ENCODE measurements at places on chromosomes 5 and 9.

GRCh38 chr9:7234144-7234543, 476.4 kb downstream of the KDM4C start:
- no peaks in the 10 kb centered on the region for H3K36me3 ChIP-seq
- peak; percentile 21 for DNase-seq

DNA sequence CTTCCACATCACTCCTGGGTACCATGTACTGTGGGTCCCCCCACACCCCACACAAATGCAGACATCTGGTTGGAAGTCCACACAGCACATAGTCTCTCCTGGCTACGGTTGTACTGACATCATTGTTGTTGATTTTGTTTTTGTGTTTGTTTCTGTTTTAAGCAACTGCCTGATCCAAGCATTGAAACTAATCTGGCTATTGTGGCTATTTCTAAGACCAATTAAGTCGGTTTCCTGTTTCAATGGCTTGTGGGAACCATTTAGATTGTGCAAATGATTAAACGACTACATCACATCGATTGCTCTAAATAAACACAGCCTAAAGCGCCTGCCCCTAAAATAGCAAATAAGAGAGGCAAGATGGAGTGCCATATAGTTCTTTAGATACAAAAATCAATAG, 226.8 kb upstream of the IRX4 start:
- H3K4me1 ChIP-seq: no peaks in the 10 kb centered on the region
- no peak for DNase-seq
- H3K27ac ChIP-seq: no peak overlapping the region
- H3K27me3 ChIP-seq: no peaks in the 10 kb centered on the region
- H3K4me3 ChIP-seq: no peak overlapping the region
- H3K36me3 ChIP-seq: no peaks in the 10 kb centered on the region

- no peak overlapping the region for H3K27ac ChIP-seq
- H3K36me3 ChIP-seq: no peaks in the 10 kb centered on the region
- DNase-seq: no peak
- peaks cover 6% of the 10 kb centered on the region for H3K4me1 ChIP-seq
- no peak overlapping the region for H3K4me3 ChIP-seq
Observed at GRCh38 chr9:133490865-133491655, 12.2 kb upstream of the SLC2A6 start.

DNA sequence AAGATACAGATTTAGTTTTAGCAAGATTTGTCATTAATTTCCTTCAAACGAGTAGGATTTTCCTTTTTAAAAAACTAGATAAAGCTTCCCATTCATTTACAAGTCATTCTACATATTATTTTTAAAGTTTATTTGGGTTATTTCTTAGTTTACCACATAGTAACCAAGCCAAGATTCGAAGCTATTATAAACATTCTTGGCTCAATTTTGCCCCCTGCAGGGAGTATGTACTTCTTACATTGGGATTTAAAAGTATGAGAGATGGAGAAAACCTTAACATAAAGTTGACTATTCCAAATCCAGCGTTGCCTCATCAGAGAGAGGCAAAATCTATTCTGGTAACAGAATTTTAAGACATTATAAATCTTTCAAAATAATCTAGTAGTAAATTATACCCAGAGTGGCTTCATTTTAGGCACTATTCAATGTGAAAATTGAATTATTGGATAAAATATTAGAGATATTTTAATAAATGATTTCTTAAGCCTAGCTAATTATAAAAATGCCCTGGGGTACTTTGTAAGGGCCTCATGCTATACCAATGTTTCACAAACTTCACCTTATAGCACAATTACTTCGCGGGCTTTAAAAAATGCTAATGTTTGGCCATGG, 39.1 kb downstream of the FBN2 start:
- no peak overlapping the region for H3K4me3 ChIP-seq
- peak overlapping the region; percentile 84 for H3K27ac ChIP-seq
- peaks cover 92% of the 10 kb centered on the region for H3K4me1 ChIP-seq

GRCh38 chr9:347667-348292, 133.1 kb downstream of the DOCK8 start:
- H3K27me3 ChIP-seq: peaks cover 3% of the 10 kb centered on the region
- no peak overlapping the region for H3K27ac ChIP-seq
- no peak overlapping the region for H3K4me3 ChIP-seq
- DNase-seq: peak; percentile 71

GRCh38 chr9:117250610-117251215, 164.1 kb downstream of the ASTN2 start:
- H3K27ac ChIP-seq: no peak overlapping the region
- H3K36me3 ChIP-seq: no peaks in the 10 kb centered on the region
- no peak for DNase-seq
- no peaks in the 10 kb centered on the region for H3K4me1 ChIP-seq

DNA sequence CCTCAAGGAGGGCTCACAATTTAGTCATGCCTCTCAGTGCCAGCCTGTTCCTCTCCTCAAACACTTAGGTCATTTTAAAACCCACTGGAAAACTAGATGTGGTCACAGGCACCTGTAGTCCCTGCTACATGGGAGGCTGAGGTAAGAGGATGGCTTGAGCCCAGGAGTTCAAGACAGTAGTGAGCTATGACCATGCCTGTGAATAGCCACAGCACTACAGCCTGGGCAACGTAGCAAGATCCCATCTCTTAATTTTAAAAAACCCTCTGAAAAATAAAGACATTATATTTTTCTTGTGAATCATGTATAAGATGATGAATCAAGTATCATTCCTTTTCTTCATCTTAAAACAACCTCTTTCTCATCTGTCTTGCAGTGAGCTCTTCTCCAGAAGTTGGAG, 45.8 kb downstream of the KLF4 start:
- H3K36me3 ChIP-seq: no peaks in the 10 kb centered on the region
- no peak for DNase-seq
- no peaks in the 10 kb centered on the region for H3K4me1 ChIP-seq
- no peak overlapping the region for H3K4me3 ChIP-seq

DNA sequence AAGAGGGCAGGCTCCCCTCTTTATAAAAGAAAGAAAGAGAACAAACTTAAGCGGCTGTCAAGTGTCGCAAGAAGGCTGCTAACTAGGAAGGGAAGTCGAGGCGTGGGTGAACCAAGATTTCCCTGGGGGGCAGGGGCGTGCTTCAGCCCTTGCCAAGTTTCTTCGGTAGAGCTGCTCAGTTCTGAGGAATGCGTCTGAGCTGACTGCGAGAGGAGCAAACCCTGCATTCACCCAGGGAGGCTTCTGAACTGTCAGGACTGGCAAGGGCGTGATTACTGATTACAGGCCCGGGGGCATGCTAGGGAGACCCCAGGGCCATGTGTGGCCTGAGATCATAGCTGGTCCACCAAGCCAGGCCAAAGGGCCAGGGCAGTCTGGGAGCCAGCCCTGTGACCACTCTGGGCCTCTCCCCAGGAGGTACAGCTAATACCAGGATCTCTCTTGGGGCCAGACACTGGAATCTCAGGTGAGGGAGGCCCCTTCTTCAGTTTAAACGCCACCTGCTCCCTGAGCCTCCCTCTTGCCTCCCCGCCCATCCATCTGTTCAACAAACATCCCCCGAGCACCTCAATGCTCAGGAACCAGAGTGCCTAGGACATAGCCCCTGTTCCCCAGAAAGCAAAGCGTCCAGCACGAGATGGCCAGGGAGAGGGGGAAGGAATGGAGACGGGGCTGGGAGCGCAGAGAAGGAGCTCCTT, 30.9 kb downstream of the SARDH start:
- H3K4me3 ChIP-seq: no peak overlapping the region
- no peak for DNase-seq
- no peak overlapping the region for H3K27ac ChIP-seq
- no peaks in the 10 kb centered on the region for H3K36me3 ChIP-seq

GRCh38 chr5:154945695-154946301, 4.9 kb downstream of the MRPL22 start:
- no peaks in the 10 kb centered on the region for H3K36me3 ChIP-seq
- H3K4me1 ChIP-seq: peaks cover 6% of the 10 kb centered on the region
- H3K27me3 ChIP-seq: no peaks in the 10 kb centered on the region

GRCh38 chr5:60586307-60586901, 113.6 kb downstream of the DEPDC1B start:
- no peak overlapping the region for H3K27ac ChIP-seq
- no peak for DNase-seq
- no peaks in the 10 kb centered on the region for H3K36me3 ChIP-seq
- no peaks in the 10 kb centered on the region for H3K4me1 ChIP-seq
- no peak overlapping the region for H3K4me3 ChIP-seq

GRCh38 chr9:91243029-91243428, 118.7 kb downstream of the AUH start:
- no peaks in the 10 kb centered on the region for H3K27me3 ChIP-seq
- H3K27ac ChIP-seq: no peak overlapping the region
- no peaks in the 10 kb centered on the region for H3K36me3 ChIP-seq
- DNase-seq: no peak

GRCh38 chr5:59198365-59198764, 615.5 kb downstream of the RAB3C start:
- no peak for DNase-seq
- no peaks in the 10 kb centered on the region for H3K27me3 ChIP-seq
- no peaks in the 10 kb centered on the region for H3K36me3 ChIP-seq
- H3K4me1 ChIP-seq: no peaks in the 10 kb centered on the region

DNA sequence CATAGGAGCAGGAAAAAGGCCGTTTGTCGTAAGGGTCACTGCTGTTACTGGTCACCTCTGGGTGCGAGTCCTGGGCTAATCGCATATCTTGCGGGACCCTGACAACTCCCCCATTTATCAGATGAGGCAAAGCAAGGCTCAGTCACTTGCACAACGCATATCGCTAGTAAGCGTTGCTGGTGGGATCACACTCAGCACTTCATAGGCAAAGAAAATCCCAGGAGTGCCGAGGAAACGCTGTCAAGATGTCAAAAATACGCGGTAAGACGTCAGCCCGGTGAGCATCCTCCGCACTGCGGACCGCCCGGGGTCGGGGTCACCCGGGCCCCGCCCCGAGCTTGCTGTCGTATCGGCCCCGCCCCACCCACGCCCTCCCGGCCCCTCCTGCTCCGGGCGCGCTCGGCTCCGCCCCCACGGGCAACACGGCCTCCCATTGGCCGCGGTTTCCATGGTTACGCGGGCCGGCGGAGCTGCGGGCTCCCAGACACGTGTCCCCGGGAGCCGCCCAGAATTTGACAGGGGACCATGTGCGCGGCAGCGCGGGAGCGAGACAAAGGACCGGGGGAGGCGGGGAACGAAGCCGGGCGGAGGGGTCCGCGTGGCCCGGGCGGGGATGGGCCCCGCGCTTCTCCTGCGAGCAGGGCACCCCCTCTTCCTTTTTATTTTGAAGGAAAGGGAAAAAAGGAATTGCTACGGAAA, 80.2 kb upstream of the IER5L start:
- peaks cover 17% of the 10 kb centered on the region for H3K27me3 ChIP-seq
- no peaks in the 10 kb centered on the region for H3K36me3 ChIP-seq
- peak; percentile 97 for DNase-seq
- peaks cover 19% of the 10 kb centered on the region for H3K4me1 ChIP-seq
- no peak overlapping the region for H3K27ac ChIP-seq

DNA sequence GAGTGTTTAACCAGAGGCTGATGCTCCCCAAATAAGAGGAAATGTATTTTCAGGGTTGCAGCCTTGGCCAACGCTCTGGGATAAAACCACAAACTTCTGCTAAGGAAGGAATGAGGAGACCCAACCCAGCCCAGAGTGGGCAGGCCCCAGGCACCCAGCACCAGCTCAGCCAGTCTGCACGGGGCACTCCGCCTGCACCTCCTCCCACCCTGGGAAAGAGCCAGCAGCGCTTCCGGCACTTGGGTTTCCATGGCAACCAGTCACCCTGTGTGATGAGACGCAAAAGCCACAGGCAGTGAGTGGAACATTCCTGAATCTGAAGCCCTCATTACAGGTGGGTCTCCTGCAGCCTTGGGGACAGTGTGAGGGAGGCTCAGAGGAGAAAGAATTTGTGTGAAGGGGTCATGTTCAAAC, 85.2 kb upstream of the ZBTB43 start:
- peak; percentile 89 for DNase-seq
- H3K4me1 ChIP-seq: peaks cover 12% of the 10 kb centered on the region
- no peaks in the 10 kb centered on the region for H3K36me3 ChIP-seq
- peaks cover 37% of the 10 kb centered on the region for H3K27me3 ChIP-seq
- H3K4me3 ChIP-seq: no peak overlapping the region

GRCh38 chr5:82347201-82347865, 69.2 kb upstream of the RPS23 start:
- H3K4me1 ChIP-seq: peaks cover 28% of the 10 kb centered on the region
- H3K36me3 ChIP-seq: no peaks in the 10 kb centered on the region
- H3K27me3 ChIP-seq: no peaks in the 10 kb centered on the region

DNA sequence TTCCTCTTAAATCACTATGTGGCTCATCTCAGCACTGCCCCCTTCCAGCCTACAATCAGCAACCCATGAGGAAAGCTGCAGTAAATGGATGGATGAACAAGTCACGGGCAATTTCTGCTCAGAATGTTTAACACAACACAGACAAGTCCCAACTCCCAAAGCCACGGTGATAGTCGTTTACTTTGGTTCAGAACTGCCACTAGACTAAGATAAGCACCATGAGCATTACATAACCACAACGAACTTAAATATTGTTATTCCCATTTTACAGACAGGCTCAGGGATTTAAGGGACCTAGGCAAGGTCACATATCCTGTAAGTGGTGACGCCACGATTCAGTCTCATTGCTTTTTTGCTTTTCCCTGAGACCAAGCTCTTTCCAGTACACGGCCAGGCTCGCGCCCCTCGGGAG, 2.0 kb upstream of the SMIM27 start:
- peaks cover 7% of the 10 kb centered on the region for H3K4me1 ChIP-seq
- peak overlapping the region; percentile 82 for H3K4me3 ChIP-seq
- DNase-seq: peak; percentile 35
- H3K36me3 ChIP-seq: no peaks in the 10 kb centered on the region

DNA sequence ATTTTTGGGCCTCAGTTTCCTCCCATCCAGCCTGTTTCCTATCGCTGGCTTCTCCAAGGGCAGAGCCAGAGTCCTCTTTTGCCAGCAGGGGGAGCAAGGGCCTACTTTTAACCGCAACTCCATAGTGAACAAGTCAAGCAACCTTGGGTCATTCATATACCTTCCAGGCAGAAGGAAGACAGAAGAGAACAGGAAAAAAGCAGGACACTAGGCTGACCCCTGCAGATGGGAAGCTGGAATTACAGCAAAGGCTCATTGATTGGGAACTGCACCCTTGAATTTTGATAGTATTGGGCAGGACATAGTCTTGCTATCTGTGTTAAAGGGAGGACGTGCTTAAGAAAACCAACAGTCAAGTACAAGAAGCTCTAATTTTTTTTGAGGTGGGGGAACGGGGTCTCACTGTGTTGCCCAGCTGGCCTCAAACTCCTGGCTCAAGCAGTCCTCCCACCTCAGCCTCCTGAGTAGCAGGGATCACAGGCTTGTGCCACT, 30.1 kb downstream of the QRFP start:
- peak; percentile 92 for DNase-seq
- no peak overlapping the region for H3K27ac ChIP-seq
- peaks cover 28% of the 10 kb centered on the region for H3K36me3 ChIP-seq
- peaks cover 2% of the 10 kb centered on the region for H3K4me1 ChIP-seq
- H3K4me3 ChIP-seq: no peak overlapping the region
- no peaks in the 10 kb centered on the region for H3K27me3 ChIP-seq

DNA sequence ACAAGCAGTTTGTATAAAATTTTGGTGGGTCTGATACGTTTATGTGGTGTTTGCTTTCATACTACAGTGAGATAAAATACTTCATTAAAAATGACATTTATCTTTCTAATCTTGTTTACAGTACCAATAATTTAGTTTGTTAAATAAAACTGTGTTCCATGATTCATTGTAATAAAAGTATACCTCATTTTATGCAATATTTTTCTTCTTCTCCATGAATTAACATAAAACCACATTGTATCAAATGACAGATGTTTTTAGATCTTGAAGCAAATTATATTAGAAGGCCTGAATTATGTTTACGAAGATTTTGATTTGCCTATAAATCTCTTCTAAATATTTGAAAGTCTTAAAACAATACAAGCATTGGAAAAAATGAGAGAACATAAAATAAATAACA, 1443.0 kb upstream of the CDH6 start:
- no peak overlapping the region for H3K4me3 ChIP-seq
- no peaks in the 10 kb centered on the region for H3K36me3 ChIP-seq
- H3K4me1 ChIP-seq: no peaks in the 10 kb centered on the region
- H3K27ac ChIP-seq: no peak overlapping the region
- H3K27me3 ChIP-seq: no peaks in the 10 kb centered on the region
- no peak for DNase-seq

Data from cardiac muscle cell (in vitro differentiated cells and primary cell).